ENCODE measurements at places on chromosomes 11 and 22.

- DNase-seq = no peak
Measured at GRCh38 chr22:44839061-44839460, 86.7 kb downstream of the ARHGAP8 start.

- DNase-seq = no peak
Measured at GRCh38 chr11:117572129-117572528, 224.9 kb downstream of the DSCAML1 start.

- DNase-seq = no peak
Measured at GRCh38 chr11:19805827-19806226, 93.2 kb downstream of the NAV2 start.

DNA sequence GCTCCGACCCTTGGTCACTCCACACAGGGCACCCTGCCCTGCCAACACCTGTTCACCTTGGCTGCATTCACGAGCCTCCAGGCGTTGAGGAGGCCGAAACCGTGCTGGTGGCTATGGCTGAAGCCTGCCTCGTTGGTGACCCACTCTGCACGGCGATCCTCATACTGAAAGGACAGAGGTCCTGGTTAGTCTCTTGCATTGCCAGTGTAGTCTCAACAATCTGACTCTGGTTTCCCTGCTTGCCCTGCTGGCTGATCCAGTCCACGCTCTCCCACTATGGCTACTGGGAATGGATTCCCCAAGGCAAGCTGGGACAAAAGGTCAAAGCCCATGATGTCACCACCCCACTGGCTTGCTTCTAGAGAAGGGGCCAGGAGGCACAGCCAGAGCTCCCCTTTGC lies 12.9 kb downstream of the PCSK7 start:
- no peak for DNase-seq

DNA sequence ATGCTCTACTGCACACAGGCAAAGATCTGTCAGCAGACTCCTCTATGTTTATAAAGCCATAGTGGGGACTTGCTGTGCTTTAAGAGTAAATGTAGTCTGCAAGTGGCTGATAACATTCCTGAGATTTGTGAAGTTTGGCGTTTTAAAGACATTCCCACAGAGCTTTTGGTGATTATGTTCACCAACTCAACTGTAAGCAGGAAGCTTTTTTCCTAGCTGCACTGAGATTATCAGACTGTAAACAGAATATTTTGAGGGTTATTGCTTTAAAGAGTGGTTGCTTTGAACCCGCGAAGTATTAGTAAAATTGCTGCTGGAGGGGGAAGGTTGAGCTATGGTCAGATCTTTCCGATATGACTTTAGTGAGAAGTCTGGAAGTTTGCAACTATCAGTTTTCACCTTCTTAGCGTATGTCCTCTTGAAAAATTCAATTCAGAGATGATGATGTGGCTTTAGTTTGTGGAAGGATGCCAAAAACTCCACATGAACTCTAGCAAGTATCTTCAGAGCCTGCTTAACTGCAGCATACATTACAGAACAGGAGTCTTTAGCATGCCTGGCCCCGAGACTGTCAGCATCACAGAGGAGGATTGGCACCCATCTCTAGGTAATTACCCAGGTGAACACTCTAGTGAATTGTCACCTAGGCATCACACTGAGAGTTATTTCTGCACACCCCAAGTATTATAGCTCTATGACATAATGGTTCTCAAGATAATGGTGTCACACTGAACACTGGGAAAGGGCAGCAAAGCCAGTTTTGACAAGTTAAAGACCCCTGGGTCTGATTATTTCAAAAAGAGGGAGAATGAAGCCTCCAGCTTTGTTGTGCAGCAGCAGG lies 89.9 kb downstream of the MTNR1B start:
- DNase-seq = no peak

DNA sequence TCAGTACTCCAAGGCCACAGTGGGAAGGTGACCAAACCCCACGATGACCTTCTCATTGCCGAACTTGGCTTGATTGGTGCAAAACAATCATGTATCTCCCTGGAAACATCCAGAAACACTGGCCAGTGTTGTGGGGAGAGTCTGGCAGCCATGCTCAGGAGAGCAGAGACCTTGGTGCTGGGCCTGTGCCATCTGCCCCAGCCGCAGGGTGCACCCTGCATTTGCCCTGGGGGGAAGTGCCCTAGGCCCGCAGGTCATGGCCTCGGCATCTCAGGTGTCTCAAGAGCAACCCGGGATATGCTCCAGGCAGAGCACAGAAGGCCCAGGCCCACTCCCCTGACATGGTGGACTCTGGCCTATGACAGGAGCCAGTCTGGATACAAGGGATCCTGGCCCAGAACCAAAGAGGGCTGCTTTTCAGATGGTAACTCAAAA lies 23.7 kb downstream of the ARVCF start:
- DNase-seq = no peak

DNA sequence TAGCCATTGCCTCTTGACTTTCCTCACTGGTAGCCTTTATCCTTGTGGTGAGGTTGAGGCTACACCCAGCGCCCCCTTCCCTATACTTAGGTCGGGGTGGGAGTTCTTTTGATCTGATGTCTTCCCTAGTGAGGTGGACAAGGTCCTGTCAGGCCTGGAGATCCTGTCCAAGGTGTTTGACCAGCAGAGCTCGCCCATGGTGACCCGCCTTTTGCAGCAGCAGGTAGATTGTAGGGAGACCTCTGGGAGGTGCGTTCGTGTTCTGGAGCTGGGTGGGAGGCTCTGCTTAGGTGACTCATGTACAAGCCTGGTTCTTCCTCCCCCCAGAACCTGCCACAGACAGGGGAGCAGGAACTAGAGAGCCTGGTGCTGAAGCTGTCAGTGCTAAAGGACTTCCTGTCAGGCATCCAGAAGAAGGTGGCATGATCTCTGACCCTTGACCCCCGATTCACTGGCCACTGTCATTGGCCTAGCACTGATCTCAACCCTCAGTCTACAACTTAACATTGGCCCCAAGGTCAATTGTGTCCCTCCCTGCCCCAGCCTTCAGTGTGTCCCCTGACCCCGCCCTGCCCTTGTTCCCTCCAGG lies 4.9 kb downstream of the INPPL1 start:
- DNase-seq = no peak

DNA sequence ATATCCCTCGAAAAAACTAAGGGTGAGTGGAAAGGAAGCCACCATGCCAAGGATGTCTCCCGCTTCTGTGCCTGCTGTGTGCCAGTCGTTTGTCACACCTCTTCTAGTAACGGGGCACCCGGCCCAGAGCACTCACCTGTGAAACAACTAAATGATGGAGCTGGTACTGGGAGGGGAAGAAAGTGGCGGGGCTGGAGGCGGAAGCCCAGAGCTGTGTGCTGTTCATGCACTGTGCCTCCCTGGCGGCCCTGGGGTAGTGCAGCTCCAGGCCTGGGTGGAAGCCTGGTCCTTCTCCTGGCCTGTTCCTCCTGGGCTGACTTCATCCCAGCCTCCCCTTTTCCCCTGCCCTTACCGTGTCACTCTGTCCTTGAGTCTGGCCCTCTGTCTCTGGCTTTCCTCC lies 130.2 kb downstream of the CEP164 start:
- no peak for DNase-seq

- no peak for DNase-seq
Measured at GRCh38 chr22:23250056-23250784, 69.9 kb downstream of the BCR start.

DNA sequence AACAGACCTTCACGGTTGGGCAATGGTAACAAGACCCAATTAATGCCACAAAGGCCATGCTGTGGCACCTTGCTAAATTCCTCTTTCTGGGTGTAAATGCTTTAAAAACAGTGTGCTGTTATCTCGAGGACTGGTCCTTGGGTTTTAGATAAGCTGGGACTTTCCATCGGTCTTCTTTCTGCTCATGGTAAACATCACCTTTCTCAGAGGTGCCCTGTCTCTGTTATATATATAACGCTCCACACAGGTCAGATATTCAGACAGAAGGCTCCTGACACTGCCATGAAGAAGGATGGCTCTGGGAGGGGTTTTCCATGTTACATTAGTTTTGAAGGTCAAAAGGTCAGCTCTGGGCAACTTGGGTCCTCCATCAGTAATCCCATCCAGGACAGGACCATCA lies 151.6 kb downstream of the BBOX1 start:
- no peak for DNase-seq

- DNase-seq = no peak
Measured at GRCh38 chr11:116640641-116641402, 132.0 kb downstream of the BUD13 start.

- no peak for DNase-seq
Measured at GRCh38 chr11:133997554-133997953, 40.8 kb upstream of the IGSF9B start.

GRCh38 chr22:36355362-36355761 lies 32.4 kb downstream of the MYH9 start:
- peak; percentile 66 for DNase-seq

GRCh38 chr22:45889093-45889538 lies 87.8 kb downstream of the WNT7B start:
- DNase-seq = no peak

DNA sequence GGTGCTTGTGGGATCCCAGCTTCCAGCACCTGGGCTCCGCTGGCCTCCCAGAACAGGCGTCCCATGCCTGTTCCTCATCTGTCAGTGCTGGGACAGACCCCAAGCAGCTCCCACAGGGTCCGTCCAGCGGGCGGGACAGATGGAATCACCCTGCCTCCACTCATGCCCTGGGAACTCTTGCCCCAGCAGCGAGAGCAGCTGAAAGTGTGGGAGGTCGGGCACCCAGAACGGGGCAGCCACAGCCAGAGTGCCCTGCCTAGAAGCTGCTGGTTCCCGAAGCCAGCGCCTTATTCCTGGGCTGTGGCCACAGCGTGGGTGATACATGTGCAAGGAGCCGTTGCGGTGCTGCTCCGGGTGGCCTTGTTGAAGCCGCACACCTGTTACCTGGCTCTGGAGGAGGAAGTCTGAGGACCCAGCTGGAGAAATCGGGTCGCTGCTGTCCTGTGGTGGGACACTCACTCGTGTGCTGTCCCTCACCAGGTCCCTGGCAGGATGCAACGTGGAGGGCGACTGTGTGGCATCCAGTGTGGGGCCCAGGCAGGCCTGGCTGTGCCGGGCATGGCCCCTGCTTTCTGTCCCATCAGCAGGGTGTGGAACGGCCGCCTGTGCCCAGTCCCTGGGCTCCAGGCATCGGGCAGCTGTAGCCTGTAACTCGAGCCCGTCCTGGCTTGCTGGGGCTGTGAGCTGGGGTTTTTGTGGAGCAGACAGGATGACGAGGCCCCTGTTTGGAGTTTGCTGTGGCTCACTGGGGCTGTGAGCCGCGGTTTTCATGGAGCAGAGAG lies 16.2 kb downstream of the GRAMD4 start:
- no peak for DNase-seq

GRCh38 chr11:74926304-74927030 lies 22.4 kb downstream of the XRRA1 start:
- DNase-seq = no peak

DNA sequence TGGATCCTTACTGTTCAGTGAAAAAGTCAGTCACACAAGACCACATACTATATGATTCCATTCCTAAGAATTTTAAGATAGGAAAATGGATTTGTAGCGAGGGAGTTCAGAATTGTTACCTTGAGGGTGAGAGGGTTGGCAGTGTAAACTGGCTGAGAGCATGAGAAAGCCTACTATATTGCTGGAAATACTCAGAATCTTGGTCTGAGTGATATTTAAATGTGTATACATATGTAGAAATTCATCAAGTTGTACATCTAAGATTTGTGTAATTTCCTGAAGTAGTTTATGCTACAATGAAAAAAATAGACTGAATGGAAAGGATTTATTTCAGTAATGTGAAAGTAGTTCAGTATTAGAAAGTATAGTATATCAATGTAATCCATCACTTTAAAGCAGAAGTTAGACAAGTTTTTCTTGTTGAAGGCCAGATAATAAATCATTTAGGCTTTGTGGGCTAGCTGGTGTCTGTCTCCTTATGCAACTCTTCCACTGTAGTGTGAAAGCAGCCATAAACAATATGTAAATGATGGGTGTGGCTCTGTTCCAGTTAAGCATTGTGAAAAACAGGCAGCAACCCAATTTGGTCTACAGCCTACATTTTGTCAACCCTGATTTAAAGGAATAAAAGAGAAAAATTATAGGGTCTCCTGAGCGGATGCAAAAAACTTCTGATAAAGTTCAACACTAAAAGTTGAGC lies 127.2 kb upstream of the THY1 start:
- DNase-seq = no peak

- DNase-seq = no peak
Measured at GRCh38 chr22:49204599-49205482, 622.8 kb downstream of the BRD1 start.

- peak; percentile 26 for DNase-seq
Measured at GRCh38 chr11:105673089-105673488, 63.2 kb downstream of the GRIA4 start.

DNA sequence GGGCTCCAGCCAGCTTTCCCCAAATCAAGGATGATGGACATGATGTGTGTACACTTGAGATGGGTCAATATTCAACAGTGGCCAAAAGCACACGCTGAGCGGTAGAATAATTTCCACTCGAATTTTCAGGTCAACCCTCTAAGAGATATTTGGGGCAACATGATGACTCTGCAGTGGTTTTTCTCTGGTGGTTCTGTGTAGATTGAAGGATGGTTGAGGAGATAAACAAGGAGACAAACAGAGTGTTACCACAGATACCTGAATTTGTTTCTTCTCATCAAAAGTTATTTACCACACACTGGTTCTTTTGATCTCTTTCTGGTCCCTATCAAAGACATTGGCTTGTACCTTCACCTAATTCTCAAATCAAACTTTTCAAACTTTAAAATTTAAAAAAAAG lies 242.0 kb downstream of the ETS1 start:
- DNase-seq = no peak

GRCh38 chr11:30128269-30128932 lies 102.4 kb upstream of the FSHB start:
- peak; percentile 30 for DNase-seq

- no peak for DNase-seq
Measured at GRCh38 chr22:35921044-35921443, 107.6 kb downstream of the RBFOX2 start.

DNA sequence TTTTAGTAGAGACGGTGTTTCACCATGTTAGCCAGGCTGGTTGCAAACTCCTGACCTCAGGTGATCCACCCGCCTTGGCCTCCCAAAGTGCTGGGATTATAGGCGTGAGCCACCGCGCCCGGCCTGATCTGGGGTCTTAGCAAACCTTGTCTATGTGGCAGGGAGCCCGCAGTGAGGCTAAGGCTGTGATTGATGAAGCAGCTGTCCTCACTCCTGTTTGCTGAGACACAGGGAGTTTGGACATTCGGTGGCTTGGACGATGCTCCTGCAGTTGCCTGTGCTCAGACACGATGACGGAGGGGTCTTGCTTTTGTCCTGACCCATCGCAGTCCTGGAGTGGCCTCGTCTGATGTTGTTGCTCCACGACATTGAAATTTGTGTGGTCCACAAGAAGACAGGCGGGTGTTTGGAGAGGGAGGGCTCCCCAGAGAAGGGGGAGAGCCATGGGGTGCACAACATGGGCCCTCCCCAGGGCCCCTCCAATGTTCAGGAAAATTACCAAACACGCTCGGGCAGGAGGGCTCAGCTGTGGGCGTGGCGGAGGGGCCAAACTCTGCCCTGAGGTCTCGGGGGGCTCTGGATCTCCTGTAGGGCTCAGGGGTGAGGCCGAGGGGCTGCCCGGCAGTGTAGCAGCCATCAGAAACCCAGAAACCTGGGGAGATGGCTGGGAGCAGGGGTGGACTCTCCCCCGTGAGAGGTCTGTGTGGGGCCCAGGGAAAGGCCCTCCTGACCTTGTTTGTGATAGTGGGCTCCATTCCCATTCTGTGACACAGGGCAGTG lies 41.8 kb upstream of the PRR5 start:
- no peak for DNase-seq

GRCh38 chr11:12121517-12121916 lies 11.1 kb downstream of the MICAL2 start:
- no peak for DNase-seq

Measured in erythroblast (primary cell).